Activated CD4-positive, alpha-beta T cell treated with anti-CD3 and anti-CD28 coated beads for 1 hour (primary cell): ENCODE measurements at places on chromosomes 6 and 20.

- DNase-seq, result no peak
Observed at GRCh38 chr20:18213002-18213401, 75.3 kb upstream of the ZNF133 start.

GRCh38 chr6:24009319-24009718 lies 116.7 kb upstream of the NRSN1 start:
- no peak for DNase-seq

DNA sequence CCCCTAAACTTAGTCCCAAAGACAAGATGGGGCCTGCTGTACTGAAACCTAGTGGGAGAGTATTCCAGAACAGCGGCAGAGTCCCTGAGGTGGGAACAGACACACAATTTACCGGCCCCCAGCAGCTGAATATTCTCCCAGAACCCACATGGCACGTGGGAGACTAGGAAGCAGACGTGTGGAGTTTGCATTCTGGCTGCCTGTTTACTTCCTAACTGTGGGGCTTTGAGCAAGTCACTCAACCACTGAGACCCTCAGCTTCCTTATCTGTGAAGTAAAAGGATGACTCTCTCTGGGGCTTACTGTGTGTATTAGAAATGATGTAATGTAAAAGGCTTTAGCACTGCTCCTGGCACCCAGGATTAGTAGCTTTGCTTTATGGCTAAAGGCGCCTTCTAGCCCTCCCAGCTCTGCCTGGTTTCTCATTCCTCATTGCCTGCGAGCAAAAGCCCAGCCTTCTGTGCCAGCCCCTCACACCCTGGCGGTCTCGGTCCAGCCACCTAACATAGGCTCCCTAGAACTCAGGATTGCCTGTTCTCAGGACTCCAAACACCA lies 353.1 kb downstream of the CDC5L start:
- DNase-seq, result no peak

DNA sequence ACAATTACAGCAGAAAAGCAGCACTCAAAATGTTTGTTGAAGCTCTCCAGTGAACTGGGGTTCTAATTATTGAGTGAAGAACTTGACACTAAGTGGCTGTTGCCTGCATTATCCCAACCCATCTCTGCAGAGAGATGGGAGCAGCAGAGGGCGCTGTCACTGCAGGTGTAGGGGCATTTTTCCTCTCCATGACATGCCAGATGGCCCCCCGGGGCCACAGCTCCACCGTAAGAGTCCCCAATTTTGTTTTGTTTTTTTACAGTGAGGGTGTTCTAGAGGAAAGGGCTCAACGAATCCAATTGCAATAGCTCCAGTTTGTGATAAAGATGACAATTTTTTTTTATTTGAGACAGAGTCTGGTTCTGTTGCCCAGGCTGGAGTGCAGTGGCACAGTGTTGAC lies 1.9 kb upstream of the FUCA2 start:
- peak; percentile 21 for DNase-seq

GRCh38 chr6:46998436-46999017 lies 43.6 kb downstream of the ADGRF1 start:
- DNase-seq, result no peak

- DNase-seq, result no peak
Observed at GRCh38 chr6:84033523-84034451, at the start of gene MRAP2. Gene MRAP2, plus strand, starts transcription at chr6:84033772. Its CDS starts 21,547 bp downstream, at chr6:84055319.

DNA sequence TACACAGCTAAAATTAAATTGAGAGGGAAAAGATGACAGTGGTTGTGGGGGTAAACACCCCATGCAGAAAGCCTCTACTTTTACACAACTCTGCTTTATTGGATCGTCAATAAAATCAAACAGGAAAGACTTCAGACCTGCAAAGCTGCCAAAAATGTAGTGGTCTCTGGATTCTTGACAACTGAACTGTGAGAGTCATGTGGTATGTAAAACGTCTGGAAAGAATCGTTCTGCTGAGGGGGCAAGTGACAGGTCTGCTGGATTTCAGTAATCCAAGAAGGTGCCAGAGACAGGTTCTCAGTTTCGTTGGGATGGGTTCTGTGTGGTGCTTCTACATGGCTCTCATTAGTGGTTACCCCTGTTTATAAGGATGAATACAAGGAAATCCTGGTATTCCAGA lies 63.3 kb downstream of the TSPYL4 start:
- DNase-seq, result no peak

- no peak for DNase-seq
Observed at GRCh38 chr6:106103728-106104109, 17.6 kb downstream of the PRDM1 start.

GRCh38 chr6:382883-383810 lies 8.4 kb upstream of the IRF4 start:
- no peak for DNase-seq

- DNase-seq, result no peak
Observed at GRCh38 chr6:64301307-64302236, 666.0 kb downstream of the PHF3 start.
